Aorta (tissue), 5 donors: ENCODE measurements at places on chromosomes 3 and 15. TPM values are rescaled to one million over a fixed set of nuclear protein-coding genes. Genes with fewer than 3 reads are reported as not detected.
A peak's percentile ranks its signal among the peaks of the same experiment; 100 is the strongest.

GRCh38 chr15:59165726-59166125, 40.9 kb upstream of the LDHAL6B start:
- DNase-seq: no peak

The NRROS gene
- 7.6 TPM for total RNA-seq

The NTRK3 gene
- total RNA-seq: 79.2 TPM

DNA sequence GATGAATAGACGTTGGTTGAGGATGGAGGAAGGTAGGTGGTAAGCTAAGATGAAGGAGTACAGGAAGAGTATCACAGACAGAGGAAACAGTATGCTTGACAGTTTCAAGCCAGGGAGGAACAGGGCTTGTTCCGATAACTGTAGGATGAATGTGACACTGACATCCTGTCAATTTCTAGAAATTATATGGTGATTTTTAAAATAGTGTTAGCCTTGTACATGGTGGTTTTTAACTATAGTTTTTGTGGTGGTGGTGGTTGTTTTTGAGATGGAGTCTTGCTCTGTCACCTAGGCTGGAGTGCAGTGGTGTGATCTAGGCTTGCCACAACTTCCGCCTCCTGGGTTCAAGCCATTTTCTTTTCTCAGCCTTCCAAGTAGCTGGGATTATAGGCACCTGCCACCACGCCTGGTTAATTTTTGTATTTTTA, 92.8 kb downstream of the FNDC3B start:
- DNase-seq: no peak

The HCN4 gene
- total RNA-seq: not detected

GRCh38 chr3:42191443-42191747, 74.6 kb downstream of the CCK start:
- DNase-seq: no peak

The IGDCC3 gene
- total RNA-seq: not detected

- peak; percentile 45 for DNase-seq
These were observed 802.6 kb upstream of the ALCAM start for GRCh38 chr3:104564045-104564643.

The BNC1 gene
- total RNA-seq: 0.13 TPM

The MEGF11 gene
- total RNA-seq: not detected

The SOX14 gene
- total RNA-seq: not detected

DNA sequence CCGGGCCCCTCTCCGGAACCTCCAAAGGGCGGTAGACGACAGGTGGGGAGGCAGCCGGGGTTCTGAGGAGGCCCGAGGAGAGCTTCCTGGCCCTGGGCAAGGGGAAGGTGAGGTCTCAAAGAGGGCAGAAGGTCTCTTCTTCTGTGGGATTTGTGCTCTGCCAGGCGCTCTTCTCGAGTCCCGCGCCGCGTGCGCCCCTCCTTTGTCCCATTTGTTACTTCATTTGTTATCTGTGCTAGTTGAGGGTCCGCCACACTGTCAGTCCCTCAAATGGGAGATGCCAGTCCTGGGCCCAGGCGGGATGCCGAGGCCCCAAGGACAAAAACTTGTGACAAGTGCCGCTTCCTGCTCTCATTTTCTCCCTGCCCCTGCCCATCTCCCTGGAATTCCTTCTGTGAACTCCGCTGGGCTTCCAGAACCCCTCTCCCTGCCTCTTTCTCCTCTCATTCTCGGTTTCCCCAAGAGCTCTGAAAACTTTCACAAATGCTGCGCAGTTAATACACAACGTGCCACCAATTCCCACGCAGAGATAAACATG, 1.5 kb downstream of the ST8SIA2 start:
- DNase-seq: no peak

The CCDC39 gene
- total RNA-seq: 0.60 TPM

The NAA50 gene
- total RNA-seq: 74.1 TPM

- no peak for DNase-seq
These were observed 51.8 kb downstream of the ST3GAL6 start for GRCh38 chr3:98814817-98815420.

The SKOR1 gene
- 1.3 TPM for total RNA-seq

- no peak for DNase-seq
These were observed 7.5 kb downstream of the HEXA start for GRCh38 chr15:72368325-72368724.

- no peak for DNase-seq
These were observed 587 bp downstream of the WDR49 start for GRCh38 chr3:167653155-167653554.

The CGNL1 gene
- total RNA-seq: 19.4 TPM

GRCh38 chr15:40397688-40398412, 7.7 kb upstream of the IVD start:
- no peak for DNase-seq

The P2RY14 gene
- 2.8 TPM for total RNA-seq

The PRSS50 gene
- total RNA-seq: not detected

DNA sequence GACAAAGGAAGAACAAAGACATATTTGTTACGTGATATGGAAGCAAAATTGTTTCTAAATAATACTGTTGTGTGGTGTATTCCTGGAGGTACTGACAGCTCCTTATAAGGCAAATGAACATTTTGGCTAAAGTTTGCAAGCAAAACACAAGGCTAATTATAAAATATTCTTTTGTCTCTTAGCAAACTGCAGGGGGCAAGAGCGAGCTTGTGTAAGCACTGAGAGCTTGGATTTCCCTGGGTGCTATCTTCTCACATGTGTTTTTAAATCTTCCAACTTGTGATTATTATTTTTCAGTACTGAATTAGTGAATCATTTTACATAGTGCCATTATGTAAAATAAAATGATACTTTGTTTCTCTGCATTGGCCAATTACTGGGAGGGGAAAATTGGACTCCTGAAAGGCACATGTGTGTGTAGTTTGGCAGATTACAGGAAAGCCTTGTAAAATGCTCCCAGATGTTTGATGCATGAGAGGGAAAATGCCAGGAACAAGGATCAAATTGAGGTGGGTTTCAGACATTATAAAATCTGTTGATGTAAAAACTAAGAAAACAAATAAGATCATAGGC, 611.5 kb downstream of the AGBL1 start:
- no peak for DNase-seq

- no peak for DNase-seq
These were observed 8.6 kb downstream of the PLA2G4E start for GRCh38 chr15:42012241-42012640.

- DNase-seq: no peak
These were observed 138.8 kb upstream of the PLXND1 start for GRCh38 chr3:129745253-129745652.

GRCh38 chr3:126349071-126349470, 8.1 kb downstream of the KLF15 start:
- peak; percentile 39 for DNase-seq

GRCh38 chr3:53320697-53321096, 26.6 kb downstream of the DCP1A start:
- no peak for DNase-seq

DNA sequence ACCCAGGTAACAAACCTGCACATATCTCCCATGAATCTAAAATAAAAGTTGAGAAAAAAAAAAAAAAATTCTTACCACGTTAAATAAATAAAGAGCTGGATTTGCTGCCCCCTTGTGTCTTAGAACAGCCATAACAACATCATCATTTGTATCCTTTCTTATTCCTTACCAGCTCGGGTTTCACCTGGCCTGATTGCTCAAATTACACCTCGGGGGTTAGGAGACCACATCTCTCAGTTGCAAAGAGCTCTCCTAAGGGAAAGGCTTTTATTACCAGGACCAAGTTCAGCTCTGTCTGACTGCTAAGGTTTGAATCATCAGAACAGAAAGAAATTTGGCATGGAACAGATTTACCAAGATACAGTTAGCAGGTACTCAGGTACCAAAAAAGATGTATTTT, 25.8 kb upstream of the RPL39L start:
- no peak for DNase-seq

GRCh38 chr3:128932516-128933212, 53.2 kb downstream of the ACAD9 start:
- peak; percentile 15 for DNase-seq

The PLSCR5 gene
- total RNA-seq: not detected

- DNase-seq: no peak
These were observed 323.8 kb upstream of the PPP2R3A start for GRCh38 chr3:135641761-135642160.

The MYL3 gene
- 3.0 TPM for total RNA-seq

The SCN11A gene
- 0.16 TPM for total RNA-seq

- no peak for DNase-seq
These were observed 392.6 kb upstream of the ADAMTS9 start for GRCh38 chr3:65080432-65080831.

GRCh38 chr3:7821858-7822257, 679.8 kb upstream of the LMCD1 start:
- DNase-seq: no peak

The INSYN1 gene
- total RNA-seq: 4.8 TPM

The PLD1 gene
- 23.1 TPM for total RNA-seq
